ENCODE measurements at places on chromosomes 7 and 10.

DNA sequence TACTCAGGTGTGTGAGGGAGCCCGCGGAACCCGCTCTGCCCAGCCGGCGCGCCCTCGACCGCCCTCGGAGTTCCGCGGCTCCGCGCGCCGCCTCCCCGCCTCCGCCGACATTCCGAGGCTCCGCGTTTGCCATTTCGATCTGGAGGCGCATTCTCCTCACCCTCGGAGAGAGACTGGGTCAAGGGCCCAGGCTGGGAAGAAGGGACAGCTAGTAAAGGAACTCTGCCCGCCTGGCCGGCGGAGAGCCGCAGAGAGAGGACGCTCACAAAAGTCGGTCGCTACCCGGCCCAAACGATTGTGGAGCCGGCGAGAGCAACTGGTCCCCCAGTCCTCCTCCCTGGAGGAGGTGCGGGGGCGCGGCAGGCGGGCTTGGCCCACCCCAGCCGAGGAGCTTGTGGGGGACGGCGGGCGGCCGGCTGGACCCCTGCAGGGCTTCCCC is 74.5 kb upstream of the LEP start:
- no peak for DNase-seq

GRCh38 chr7:3950249-3950648 is 649.2 kb downstream of the SDK1 start:
- DNase-seq = no peak

- DNase-seq = no peak
Measured at GRCh38 chr7:26166684-26167266, 14.8 kb downstream of the NFE2L3 start.

- DNase-seq = no peak
Measured at GRCh38 chr10:126880926-126881325, 24.3 kb upstream of the DOCK1 start.

GRCh38 chr10:80168162-80168511 is 35.6 kb downstream of the PLAC9 start:
- DNase-seq = no peak

DNA sequence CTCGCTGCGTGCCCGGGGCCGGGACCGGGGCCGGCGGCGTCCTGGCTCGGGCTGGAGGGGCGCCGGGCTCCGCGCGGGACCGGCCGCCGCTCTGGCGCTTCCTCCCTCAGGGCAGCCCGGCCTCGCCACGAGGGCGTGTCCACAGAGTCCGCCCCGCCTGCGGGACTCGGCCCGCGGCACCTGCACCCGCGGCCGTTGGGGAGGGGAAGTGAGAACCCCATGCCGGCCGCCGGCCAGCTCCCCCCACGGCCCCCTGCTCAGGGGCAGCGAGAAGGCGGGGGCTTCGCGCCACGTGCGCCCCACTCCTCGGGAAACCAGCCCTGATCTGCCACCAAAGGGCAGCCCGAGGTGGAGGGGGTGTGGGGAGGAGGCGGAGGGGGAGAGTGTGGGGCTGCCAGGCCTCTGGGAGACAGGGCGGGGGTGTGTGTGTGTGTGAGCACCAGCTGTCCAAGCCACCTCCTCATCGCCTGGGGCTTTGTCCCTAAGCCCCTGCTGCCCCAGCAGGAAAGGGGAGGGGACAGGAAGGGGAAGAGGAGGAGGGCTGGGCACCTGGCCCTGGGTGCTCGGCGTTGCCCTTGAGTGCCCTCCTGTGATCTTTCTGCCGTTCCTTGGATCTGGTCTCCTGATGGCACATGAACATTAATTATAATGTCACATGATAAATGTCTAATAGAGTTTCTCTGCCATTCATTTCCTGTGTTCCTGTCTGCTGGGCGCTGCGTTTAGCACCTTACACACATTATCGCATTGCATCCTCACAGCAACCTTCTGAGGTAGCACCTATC is at the start of gene PIK3AP1:
Gene PIK3AP1, minus strand, starts transcription at position 93 of the 785 bp plus-strand sequence. CDS start 120 bp downstream, outside the sequence.
- DNase-seq = peak; percentile 92

GRCh38 chr10:6770846-6771245 is 190.8 kb upstream of the PRKCQ start:
- DNase-seq = no peak

GRCh38 chr7:43164757-43165156 is 52.3 kb downstream of the HECW1 start:
- no peak for DNase-seq
